ENCODE measurements at places on chromosomes 7 and 10. TPM values are rescaled to one million over a fixed set of nuclear protein-coding genes. Genes with fewer than 3 reads are reported as not detected.

GRCh38 chr10:101113890-101114403, 17.2 kb upstream of the TLX1 start:
- H3K4me3 ChIP-seq = no peak overlapping the region
- no peak for DNase-seq
- H3K36me3 ChIP-seq = no peaks in the 10 kb centered on the region
- H3K27me3 ChIP-seq = no peaks in the 10 kb centered on the region
- H3K4me1 ChIP-seq = no peaks in the 10 kb centered on the region

GRCh38 chr10:17123961-17124360, 5.7 kb downstream of the CUBN start:
- no peak overlapping the region for H3K4me3 ChIP-seq
- no peak for DNase-seq
- no peaks in the 10 kb centered on the region for H3K36me3 ChIP-seq
- H3K27me3 ChIP-seq = no peaks in the 10 kb centered on the region
- H3K4me1 ChIP-seq = no peaks in the 10 kb centered on the region

GRCh38 chr7:115319541-115319940, 397.6 kb downstream of the MDFIC start:
- H3K4me3 ChIP-seq = no peak overlapping the region
- H3K27me3 ChIP-seq = no peaks in the 10 kb centered on the region
- no peak for DNase-seq
- H3K4me1 ChIP-seq = no peaks in the 10 kb centered on the region
- H3K36me3 ChIP-seq = no peaks in the 10 kb centered on the region

DNA sequence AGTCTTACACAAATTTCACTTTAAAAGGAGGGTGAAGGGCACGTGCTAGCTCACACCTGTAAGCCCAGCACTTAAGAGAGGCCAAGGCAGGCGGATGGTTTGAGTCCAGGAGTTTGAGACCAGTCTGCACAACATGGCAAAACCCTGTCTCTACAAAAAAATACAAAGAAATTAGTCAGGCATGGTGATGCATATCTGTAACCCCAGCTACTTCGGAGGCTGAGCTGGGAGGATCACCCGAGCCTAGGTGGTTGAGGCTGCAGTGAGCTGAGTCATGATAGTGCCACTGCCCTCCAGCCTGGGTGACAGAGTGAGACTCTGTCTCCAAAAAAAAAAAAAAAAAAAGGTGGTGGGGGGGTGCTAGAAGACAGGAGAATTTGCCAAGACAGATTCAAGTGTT, 237.3 kb upstream of the KLF14 start:
- no peak for DNase-seq
- H3K27me3 ChIP-seq = no peaks in the 10 kb centered on the region
- H3K4me3 ChIP-seq = no peak overlapping the region
- no peak overlapping the region for H3K27ac ChIP-seq
- H3K36me3 ChIP-seq = peaks cover 3% of the 10 kb centered on the region
- H3K4me1 ChIP-seq = peaks cover 51% of the 10 kb centered on the region

GRCh38 chr10:133087679-133088178, at the start of gene ADGRA1:
Gene ADGRA1, plus strand, starts transcription at chr10:133087924. Its CDS starts 986 bp downstream, at chr10:133088910.
- H3K36me3 ChIP-seq = no peaks in the 10 kb centered on the region
- DNase-seq = no peak
- no peak within 1 kb of the TSS for H3K27ac ChIP-seq
- H3K4me1 ChIP-seq = no peaks in the 10 kb centered on the region
- H3K4me3 ChIP-seq = no peak within 1 kb of the TSS

DNA sequence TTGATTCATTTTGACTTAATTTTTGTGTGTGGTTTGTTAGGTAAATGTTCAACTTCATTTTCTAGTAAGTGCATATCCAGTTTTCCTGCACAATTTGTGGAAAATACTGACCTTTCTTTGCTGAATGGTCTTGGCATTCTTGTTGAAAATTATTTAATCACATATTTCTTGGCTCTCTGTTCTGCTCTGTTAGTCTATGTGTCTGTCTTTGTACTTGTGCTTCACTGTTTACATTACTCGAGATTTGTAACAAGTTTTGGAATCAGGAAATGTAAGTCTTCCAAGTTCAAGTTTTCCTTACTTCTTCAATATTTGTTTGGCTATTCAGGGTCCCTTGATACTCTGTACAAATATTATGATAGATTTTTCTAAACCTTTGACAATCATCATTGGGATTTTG, 838.2 kb upstream of the POM121L12 start:
- no peaks in the 10 kb centered on the region for H3K36me3 ChIP-seq
- DNase-seq = no peak
- no peaks in the 10 kb centered on the region for H3K4me1 ChIP-seq
- H3K27ac ChIP-seq = no peak overlapping the region
- no peak overlapping the region for H3K4me3 ChIP-seq

DNA sequence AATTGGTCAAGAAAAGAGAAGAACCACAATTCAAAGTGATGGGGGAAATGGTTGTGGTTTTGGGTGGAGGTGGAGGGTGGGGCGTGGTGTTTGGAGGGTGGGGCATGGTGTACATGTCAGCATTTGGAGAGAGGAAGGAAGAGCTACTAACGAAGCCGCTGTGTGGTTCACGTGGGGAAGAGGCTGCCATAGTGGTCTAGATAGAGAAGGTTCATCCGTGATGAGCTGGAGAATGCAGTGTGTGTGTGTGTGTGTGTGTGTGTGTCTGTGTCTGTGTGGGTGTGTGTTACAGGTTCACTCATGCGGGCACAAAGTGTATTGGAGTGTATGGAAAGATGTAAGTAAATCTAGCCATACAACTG, 6.1 kb upstream of the VCL start:
- DNase-seq = peak; percentile 82
- peak overlapping the region; percentile 16 for H3K4me3 ChIP-seq
- no peaks in the 10 kb centered on the region for H3K36me3 ChIP-seq
- no peaks in the 10 kb centered on the region for H3K27me3 ChIP-seq

GRCh38 chr7:139523199-139523941, at the start of gene CLEC2L:
Gene CLEC2L, plus strand, starts transcription at chr7:139523685. Its CDS starts 243 bp downstream, at chr7:139523928.
- no peak within 1 kb of the TSS for H3K27ac ChIP-seq
- H3K27me3 ChIP-seq = peaks cover 5% of the 10 kb centered on the region
- no peaks in the 10 kb centered on the region for H3K4me1 ChIP-seq
- no peak within 1 kb of the TSS for H3K4me3 ChIP-seq

The FAM25A gene
- not detected for total RNA-seq

The CH25H gene
- total RNA-seq = not detected

The TNS3 gene
- total RNA-seq = 1.5 TPM

Data from CD8-positive, alpha-beta memory T cell (primary cell).